ENCODE measurements at places on chromosomes 7 and 10.

DNA sequence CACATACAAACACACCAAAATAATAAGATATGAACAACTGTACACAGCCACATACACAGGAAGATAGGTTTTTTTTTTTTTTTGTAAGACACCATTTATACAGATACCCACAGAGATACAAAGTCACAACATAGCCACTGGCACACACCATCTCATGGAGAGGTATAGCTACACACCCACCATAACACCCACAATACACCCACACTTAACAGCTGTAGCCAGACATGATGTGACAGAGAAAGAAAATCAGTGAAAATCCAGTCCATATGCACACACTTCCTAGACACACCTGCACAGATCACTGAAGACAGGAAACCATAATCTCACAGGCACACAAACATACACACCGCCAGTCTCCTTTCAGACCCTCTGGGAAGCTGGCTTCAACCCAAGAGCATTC is 62.4 kb upstream of the PAX2 start:
- DNase-seq: no peak

- no peak for DNase-seq
These were observed 77.8 kb downstream of the CUBN start for GRCh38 chr10:17051851-17052250.

GRCh38 chr10:74011770-74012169 is 13.9 kb downstream of the VCL start:
- DNase-seq: no peak

DNA sequence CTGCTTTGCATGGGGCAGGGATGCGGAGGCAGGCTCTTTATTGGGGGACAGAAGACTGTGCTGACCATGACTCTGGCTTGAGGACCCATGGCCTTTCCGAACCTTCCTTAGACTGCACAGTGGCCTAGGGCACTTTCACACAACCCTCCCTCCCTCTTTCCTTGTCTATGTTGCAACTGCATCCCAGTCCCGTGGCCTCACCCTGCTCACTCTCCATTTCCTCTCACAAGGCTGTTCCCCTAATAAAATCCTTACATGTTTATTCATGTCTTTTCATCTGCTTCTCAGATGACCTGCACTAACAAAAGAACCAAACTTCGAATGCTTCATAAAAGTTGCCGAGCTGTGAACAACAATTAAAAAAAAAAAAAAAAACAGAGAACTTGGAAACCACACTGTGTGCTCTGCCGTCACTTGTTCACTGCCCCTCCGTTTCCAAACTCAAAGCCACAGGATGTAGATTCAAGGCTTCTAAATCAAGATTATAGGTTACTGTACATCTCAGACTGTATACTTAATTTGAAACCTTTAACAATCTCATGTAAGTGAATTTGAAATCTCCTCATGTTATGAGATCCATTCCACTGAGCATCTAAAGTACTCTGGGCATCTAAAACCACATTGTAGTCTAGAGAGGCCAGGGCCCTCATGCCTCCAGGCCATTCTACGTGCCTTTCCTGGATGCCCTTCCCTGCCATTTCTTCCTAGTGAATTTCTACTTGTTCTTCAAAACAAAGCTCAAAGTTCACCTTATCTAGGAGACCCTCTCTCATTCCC is 265.9 kb downstream of the SNX13 start:
- no peak for DNase-seq

- DNase-seq: peak; percentile 19
These were observed 90.2 kb downstream of the UBE3C start for GRCh38 chr7:157228864-157229422.

DNA sequence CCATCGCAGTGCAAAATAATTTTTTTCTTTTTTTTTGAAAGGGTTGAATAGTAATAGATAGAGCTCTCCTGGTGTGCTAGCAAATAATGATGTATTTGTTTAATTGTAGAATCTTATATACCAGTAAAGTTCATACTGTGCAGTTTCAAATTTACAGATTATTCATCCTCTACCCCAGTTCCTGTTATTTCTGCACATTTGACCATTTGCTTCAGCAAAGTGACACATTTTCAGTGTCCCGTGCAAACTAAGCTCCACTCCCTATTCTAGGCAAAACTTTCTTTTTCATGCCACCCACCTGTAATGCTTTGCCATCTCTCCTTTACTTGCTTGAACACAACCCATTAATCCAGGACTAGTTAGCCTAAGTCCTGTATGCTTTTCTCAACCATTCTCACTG is 43.0 kb downstream of the SHOC2 start:
- no peak for DNase-seq

GRCh38 chr10:68348265-68348741 is 15.6 kb upstream of the PBLD start:
- DNase-seq: no peak

DNA sequence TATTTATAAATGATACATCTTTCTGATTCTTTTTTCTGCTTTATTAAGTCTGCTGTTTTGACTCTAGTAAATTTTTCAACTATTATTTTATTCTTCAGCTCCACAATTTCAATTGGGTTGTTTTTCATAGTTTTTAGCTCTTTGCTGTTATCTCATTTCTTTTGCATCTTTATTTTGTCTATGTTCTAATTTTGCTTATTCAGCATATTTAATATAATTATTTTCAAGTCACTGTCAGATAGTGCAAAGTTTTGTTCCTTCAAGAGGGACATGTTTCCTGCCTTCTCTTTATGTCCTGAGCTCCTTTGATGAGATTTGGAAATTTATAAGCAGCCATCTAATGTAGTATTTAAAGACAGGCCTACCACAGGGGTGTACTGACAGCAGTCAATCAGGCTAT is 131.5 kb upstream of the ZNF722 start:
- DNase-seq: no peak

DNA sequence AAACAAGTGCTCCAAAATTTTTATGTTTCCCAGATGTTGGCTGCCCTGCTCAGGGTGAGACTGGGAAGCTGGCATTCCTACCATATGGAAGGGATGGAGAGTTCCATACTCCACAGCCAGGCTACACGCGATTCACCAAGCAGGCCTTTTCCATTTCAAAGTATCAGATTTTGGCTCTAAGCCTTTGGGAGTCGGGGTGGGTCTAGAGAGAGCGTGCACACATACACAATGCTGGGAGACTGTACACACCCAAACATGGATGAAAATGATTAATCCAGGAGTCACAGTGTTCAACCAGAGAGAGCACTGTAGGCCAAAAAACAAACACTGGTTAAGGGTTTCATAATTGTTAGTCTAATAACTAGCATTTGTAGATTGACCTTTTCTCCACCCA is 295.0 kb downstream of the BICC1 start:
- no peak for DNase-seq

DNA sequence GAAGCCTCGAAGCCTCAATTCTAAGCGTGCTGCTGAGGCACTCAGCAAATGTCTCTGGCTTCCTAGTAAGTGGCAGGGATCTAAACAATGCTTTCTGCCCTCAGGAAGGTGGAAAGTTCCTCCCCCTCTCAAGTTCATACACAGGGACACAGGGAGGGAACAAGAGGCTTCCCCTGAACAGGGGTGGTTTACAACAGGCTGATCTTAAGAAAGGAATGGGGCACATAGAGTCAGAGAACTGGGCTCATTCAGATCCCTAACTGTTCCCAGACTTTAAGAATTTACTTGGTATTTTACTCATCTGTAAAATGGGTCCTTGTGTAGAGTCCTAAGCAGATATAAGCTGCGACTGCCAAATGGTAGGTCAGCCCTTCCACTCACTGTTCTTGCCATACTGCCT is 2.5 kb downstream of the TNS3 start:
- no peak for DNase-seq

DNA sequence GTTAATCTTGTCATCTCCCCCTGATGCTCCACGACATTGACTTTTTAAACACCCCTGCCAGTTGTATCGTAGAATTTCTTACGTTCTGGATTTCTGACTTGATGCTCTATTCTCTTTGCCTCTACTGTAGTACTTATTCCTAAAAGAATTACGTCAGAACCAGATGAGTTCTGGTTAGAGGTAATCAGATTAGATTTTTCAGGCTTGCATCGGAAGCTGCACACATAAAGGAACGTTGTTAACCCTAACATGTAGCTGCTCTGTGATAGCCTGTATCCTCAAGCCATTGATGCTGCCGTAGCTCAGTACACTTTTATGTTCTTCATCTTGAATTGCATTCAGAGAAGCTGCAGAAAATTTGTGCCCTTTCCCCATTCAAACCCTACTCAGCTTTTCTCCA is 26.3 kb upstream of the TMEM236 start:
- no peak for DNase-seq

DNA sequence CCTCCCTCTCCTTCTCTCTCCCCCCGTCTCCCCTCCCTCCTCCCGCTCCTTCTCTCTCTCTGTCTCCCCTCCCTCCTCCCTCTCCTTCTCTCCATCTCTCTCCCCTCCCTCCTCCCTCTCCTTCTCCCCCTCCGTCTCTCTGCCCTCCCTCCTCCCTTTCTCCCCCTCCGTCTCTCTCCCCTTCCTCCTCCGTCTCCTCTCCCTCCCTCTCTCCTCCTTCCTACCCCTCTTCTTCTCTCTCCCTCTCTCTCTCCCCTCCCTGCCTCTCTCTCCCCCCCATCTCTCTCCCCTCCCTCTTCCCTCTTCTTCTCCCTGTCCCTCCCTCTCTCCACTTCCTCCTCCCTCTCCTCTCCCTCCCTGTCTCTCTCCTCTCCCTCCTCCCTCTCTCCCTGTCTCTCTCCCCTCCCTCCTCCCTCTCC is 32.2 kb downstream of the AP5Z1 start:
- no peak for DNase-seq

GRCh38 chr7:148811892-148812291 is 72.2 kb downstream of the EZH2 start:
- DNase-seq: no peak

- no peak for DNase-seq
These were observed 75.8 kb downstream of the NOC3L start for GRCh38 chr10:94286901-94287300.

DNA sequence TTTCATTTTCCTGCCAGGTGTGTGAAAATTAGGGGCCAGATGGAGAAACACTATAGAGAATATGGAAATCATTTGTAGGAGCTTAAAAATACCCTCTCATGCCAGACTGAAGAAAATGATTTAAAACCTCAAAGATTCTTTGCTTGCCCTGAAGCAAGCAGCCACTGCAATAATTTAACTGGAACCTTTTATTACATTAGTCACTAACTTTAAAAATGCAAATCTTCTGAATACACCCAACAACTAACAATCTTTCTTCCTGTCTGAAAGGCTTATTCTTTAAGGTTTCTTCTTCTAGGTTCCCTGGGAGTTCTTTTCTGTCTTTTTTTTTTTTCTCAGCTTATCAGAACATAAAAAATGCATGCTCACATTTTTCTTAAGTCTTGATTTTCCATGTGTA is 238.5 kb upstream of the KMT2E start:
- no peak for DNase-seq

DNA sequence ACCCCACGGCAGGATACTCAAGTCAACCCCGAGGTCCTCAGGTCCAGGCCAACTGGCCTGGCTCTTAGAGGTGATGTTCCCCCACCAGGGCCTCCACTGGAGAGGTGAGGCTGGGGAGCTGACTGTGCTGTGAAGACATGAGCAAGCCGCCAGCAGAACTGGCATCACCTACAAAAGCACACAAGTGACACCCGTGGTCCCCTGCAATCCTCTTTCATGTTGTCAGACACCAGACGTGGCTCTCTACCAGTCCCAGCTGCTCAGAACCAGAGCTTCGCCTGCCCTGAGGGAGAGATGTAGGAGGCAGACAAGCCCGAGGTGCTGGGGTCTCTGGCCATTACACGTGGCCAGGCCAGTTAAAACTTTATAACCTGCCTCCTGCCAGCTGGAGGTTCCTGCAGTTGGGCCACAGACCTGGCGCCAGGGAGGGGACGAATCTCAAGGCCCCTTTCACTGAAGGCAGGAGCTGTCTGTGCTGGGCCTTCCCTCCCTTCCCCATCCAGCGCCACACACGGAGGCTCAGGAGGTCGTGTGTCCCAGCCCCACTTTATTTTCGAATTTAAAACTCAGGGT is 2.2 kb downstream of the COMTD1 start:
- no peak for DNase-seq

- DNase-seq: peak; percentile 74
These were observed 60.7 kb downstream of the CD36 start for GRCh38 chr7:80699045-80699638.

DNA sequence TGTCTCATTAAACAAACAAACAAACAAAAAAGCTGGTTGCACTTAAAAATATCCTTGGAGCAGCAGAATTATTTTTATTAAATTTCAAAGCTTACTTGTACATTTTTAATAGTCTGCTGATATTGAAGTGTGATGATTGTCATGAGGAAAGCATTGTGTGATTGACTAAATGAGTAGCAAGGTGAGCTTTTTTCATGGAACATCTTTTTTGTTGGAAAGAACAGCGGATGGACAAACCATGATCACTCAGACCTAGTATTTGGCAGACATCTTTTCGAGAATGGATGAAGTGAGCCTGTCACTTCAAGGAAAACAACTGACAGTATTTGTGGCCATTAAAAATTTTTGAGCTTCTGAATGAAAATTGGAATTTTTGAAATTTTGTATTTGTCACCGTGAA is 5.7 kb upstream of the CALML3 start:
- no peak for DNase-seq

GRCh38 chr10:31133792-31134310 is 102.2 kb upstream of the ZNF438 start:
- no peak for DNase-seq

- DNase-seq: no peak
These were observed 184.6 kb downstream of the FANK1 start for GRCh38 chr10:126080879-126081411.

DNA sequence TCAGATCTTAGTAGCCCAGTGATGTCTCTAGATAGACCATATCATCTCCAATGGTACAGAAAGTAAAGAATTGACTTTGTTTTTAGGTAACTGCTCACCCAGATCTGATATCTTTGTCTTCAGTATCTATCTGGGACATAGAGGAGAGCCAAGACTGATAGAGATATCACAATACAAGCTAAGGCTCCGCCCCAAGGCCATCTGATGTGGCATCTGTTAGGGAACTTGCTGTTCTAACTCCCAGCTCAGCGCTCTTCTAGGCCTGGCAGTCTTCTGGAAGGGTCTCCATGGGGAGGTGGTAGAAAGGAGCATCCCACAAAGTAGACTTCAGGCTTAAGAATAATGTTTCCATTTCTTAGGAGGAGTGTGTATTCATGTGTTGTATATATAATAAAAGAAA is 88.4 kb upstream of the SAMD8 start:
- no peak for DNase-seq

DNA sequence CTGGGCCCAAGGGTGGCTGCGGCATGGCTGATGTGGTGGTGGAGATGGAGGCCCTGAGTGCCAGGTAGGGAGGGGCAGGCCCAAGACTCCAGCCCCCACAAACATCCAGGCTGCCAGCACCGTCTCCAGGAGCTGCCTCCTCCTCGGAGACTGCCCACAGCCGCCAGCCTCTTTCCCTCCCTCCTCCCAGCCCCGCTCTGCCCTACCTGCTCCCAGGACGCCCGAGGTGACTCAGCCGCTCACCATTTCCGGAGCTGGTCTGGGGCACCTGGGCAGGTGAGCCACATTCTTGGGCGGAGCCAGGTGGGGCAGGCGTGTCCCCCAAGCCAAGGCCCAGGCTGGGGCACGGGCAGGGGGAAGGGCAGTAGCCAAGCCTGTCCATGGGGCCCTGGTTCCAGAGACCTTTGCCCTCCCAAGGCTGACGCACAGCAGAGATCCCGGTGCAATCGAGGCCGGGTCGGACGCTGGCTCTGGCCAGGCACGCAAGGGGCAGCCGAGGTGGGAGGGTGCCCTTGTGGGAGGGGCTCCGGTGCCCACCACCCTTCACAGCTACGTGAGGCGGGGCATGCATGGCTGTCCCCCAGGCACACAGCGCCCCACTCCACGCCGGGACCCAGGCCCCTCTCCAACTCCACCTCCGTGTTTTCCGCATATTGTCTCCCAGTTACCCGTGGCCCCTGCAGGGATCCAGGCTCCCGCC is 8.8 kb downstream of the ADAP1 start:
- DNase-seq: no peak

Data from SW 1271 (cell line).